CD4-positive, alpha-beta T cell treated with Interferon gamma for 1 hour (primary cell): ENCODE measurements at places on chromosomes 13 and 19.

- no peak for DNase-seq
Measured at GRCh38 chr19:54138489-54139256, 1.1 kb downstream of the CNOT3 start.

DNA sequence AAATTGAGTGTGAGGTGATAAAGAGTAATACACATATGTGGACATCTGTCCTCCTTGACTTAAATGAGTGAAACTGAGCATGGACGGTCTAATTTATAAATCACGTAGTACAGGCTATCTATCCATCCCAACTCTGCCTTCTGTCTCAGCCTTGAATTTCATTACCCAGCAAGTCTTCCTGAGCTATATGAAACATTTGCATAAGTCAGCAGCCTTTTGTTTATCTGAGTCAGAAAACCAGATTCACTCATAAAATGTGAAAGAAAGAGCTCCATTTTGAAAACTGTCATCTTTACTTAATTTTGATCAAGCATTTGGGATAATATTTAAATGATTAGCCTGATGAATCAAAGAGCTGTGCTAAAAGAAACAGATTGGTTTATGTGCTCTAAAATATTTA is 197.9 kb downstream of the LHFPL6 start:
- no peak for DNase-seq

- no peak for DNase-seq
Measured at GRCh38 chr13:106466691-106467426, 68.6 kb downstream of the EFNB2 start.

DNA sequence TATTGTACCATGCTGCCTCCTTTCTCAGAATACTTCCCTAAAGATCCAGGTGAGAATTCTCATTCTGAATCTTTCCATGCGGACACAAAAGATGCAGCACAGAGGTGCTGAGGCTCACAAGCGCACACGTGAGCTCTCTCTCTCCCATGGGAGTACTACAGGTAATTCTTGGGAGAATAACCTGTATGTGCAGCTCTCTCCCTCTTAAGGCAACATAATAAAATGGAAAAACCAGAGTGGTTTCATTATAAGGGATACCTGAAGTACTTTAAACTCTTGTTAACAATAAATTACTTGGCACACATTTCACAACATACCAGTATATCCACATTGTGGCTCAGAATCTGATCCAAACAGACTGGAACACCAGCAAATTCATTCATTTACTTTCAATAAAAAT is 40.4 kb downstream of the INTS6 start:
- no peak for DNase-seq

DNA sequence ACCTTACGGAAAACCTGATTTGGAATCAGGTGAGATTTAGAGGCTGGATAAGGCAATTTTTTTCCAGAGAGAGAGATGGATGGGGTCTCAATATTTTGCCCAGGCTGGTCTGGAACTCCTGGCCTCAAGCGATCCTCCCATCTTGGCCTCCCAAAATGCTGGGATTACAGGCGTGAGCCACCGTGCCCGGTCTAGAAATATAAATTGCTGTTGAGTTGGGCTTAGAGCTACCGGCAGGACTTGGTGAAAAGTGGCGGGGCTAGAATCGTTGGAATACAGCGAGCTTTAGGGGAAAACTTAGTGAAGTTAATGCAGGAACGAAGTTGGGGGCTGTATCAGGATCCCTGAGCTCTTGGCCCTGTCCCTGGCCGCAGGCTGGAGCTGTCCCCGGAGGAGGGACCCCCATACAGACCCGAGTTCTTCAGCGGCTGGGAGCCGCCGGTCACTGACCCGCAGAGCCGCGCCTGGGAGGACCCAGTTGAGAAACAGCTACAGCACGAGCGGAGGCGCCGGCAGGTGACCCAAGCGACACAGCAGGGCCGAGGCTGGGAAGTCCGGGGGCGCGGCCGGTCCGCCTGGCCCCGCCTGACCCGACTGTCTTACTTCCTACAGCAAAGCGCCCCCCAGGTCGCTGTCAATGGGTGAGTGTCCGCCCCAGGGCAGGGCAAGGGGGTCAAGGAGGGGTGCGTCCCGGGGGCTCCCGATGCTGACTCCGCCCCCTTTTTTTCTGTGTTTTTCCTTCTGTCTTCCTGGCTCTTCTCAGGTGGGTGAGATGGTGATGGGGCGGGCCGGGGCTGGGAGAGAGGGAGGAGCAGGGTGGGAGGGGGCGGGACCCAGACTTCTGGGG is 7.6 kb downstream of the EPS8L1 start:
- no peak for DNase-seq

- no peak for DNase-seq
Measured at GRCh38 chr19:42555317-42555716, 27.0 kb upstream of the CEACAM1 start.
